ENCODE measurements at places on chromosomes 6 and 20.

- DNase-seq: peak; percentile 49
Observed at GRCh38 chr20:1171461-1172093, 13.2 kb downstream of the TMEM74B start.

- DNase-seq: no peak
Observed at GRCh38 chr6:35085359-35086281, 55.5 kb downstream of the TCP11 start.

DNA sequence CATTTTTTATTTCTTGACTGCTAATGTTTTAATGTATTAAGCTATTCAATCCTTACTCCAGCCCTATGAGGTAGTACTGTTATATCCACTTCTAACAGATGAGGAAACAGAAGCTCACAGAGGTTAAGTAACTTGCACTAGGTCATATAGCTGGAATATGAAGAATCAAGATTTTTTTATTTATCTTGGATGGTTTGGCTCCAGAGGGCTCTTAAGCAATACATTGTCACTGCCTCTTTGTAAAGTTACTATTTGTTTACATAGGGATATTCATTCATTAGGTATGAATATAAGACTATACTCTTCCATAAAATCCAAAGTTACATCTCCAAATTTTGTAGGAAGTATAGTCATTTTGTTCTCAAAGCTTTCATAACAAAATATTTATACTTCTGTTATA lies 113.8 kb downstream of the LAMP5 start:
- DNase-seq: no peak

GRCh38 chr6:150844371-150844770 lies 21.1 kb upstream of the MTHFD1L start:
- DNase-seq: no peak

- no peak for DNase-seq
Observed at GRCh38 chr6:42519779-42520178, 44.0 kb upstream of the UBR2 start.

- DNase-seq: no peak
Observed at GRCh38 chr6:1297746-1298145, 14.2 kb upstream of the FOXQ1 start.

GRCh38 chr20:32968478-32969241 lies 35.6 kb downstream of the SUN5 start:
- no peak for DNase-seq

GRCh38 chr20:49724408-49725223 lies 10.9 kb upstream of the B4GALT5 start:
- no peak for DNase-seq

- DNase-seq: no peak
Observed at GRCh38 chr20:6152777-6153176, 29.9 kb upstream of the FERMT1 start.

- peak; percentile 19 for DNase-seq
Observed at GRCh38 chr6:70706491-70707123, 38.9 kb downstream of the SMAP1 start.

GRCh38 chr6:3869632-3870527 lies 20.7 kb downstream of the FAM50B start:
- DNase-seq: no peak

DNA sequence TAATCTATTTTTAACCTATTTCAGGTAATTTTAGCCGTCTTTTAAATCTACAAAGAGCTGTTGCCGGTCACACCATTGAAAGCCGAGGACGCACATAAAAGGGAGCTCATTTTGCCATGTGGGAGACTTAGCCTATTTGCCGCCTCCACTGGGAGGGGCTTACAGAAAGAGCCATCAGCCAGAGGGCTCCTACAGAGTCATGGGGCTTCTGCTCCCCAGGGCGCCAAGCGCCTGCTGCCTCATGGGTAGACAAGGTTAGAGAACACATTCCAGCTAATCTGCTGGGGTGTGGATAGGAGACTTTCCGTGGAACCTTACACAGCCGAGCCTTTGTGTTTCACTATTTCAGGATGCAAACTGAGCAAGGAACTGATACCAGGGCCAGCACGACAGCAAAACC lies 12.6 kb downstream of the PCMTD2 start:
- DNase-seq: no peak

DNA sequence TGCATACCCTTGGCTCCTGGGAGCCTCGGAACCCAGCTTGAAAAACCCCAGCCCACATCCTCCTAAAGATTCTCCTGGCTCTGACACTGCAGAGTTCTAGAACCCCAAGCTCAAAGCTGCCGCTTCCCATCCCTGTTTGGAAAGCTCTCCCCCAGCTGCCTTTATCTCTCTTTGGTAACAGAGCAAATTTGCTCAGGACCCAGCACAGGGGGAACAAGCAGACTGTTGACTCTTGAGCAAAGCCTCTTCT lies 38.9 kb downstream of the HNF4A start:
- no peak for DNase-seq

DNA sequence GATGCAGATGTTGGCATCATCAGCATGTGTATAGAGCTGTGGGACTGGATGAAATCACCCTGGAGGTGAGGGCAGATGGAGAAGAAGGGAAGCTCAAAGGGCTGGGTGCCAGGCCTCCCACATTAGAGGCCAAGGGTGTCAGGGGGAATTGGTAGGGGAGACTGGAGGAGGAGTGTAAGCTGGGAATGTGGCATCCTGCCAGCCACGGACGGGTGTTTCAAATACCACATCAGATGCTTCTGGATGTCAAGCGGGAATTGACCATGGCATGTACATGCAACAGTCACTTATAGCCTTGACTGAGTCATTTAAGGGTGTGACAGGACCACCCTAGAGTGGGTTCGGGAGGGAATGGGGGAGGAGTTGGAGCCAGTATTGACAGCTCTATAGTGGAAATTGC lies 9.6 kb downstream of the ERGIC3 start:
- DNase-seq: no peak

DNA sequence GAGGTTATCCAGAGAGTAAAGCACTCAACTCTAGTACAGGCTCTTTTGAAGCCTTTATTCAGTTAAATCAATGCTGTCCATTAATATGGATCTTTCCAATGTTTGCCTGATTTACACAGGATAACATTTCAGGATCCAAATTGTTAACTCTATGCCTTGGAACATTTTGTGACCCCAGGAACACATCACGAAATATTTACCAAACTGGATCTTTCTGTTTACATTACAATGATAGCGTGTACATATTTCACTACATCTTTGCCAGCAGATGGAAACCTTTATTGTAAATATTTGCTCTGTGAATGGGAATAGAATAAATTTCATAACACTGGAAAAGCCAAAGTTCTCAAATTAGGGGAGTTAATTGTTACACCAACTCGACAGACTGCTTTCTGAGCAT lies 23.5 kb downstream of the BPIFA2 start:
- no peak for DNase-seq

DNA sequence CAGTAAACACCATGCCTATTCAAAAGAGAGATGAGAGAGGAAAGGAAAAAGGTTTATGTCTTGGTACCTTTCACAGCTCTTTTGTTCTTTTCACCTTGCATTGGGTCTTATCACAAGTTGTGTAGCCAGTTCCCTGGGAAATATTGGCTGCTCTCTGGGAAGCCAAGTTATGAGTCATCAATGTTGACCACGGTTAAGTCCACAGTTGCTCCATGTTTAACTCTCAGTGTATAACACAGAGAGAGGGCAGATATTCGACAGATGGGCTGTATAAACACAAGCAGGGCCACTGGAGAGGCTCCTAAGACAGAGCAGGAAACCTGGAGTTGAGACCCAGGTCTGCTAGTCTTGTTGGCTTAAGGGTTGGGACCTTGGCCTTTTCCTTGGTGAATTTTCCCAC lies 718.6 kb downstream of the QKI start:
- DNase-seq: no peak

- no peak for DNase-seq
Observed at GRCh38 chr6:29506446-29507067, 18.8 kb upstream of the MAS1L start.

DNA sequence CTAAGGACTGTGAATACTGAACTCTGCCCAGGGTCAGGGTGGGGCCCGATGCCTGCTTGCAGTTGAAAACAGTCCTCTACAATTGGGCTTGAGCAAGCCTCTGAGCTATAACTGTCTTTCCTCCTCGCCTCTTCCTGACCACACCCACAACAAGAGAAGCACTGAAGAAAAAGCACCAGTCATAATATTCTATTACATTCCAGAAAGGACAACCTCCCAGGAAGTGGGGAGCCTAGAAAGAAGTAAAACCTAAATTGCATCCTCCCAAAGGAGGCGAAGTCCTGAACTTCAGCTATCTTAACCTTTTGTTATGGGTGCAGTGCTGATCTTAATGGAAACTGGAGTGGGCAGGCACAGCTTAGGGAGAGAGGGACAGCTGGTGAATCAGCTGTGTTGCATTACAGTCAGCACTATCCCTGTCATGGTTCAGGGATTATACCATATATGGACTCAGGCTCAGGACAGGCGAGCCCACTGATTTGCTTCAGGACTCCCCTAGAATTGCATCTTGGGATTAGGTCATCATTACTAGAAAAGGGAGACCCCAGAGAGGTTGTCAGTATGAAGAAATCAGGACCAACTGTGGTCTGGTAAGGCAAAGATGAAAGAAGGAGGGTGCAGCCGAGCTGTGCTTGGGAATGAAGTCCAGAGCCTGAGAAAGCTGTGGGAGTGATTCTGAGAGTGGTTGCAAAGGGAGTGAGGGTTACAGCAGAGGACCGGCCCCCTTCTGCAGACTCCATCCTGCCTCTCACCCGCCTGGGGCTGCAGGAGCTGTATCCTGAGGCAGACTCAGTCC lies 18.3 kb upstream of the TRAM2 start:
- DNase-seq: peak; percentile 42

DNA sequence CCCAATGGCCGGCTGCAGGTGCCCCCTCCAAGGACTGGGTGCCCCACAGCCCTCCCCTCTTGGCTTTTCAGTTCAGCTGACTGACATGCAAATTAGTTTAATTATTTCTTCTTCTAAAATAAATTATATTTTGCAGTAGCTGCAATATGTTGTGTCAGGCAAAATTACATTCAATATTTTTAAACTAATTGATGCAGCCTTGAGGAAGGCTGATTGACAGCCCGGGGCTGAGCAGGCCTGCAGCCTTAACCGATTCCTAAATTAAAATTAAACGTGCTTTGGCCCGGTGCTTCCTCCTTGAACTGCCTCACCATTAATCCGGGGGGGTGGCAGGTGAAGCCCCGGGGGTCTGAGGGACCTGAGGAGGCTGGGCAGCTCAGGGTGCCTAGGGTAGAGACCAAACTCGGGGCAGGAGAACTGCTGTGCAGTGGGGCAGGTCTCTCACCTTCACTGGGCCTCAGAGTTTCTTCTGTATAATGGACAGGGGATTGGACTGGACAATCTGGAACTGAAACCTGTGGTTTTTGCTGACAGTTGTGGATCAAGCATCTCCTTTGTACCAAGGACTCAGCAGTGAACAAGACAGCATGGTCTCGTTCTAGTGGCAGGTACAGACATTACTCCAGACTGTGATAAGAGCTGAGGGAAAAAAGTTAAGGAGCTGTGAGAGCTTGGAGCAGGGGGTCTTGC lies 72.5 kb downstream of the CD40 start:
- DNase-seq: no peak

- DNase-seq: no peak
Observed at GRCh38 chr20:9809271-9809670, 29.6 kb downstream of the PAK5 start.

Measured in RWPE1 (cell line).